ENCODE measurements at places on chromosomes 7 and 10. TPM values are rescaled to one million over a fixed set of nuclear protein-coding genes. Genes with fewer than 3 reads are reported as not detected.

Gene LRIT1
- total RNA-seq = not detected

Gene VPS41
- total RNA-seq = 28.5 TPM

Gene CAMK2B
- total RNA-seq = 0.20 TPM

Gene OR9A2
- total RNA-seq = not detected

Gene CYP26C1
- not detected for total RNA-seq

Gene ASB15
- total RNA-seq = not detected

Gene AGAP9
- total RNA-seq = 12.1 TPM

Gene CLDN12
- 26.9 TPM for total RNA-seq

Gene HUS1
- 24.8 TPM for total RNA-seq

Gene SMKR1
- total RNA-seq = 13.3 TPM

Gene HMX2
- total RNA-seq = 0.15 TPM
